ENCODE measurements at places on chromosomes 2 and 18.

DNA sequence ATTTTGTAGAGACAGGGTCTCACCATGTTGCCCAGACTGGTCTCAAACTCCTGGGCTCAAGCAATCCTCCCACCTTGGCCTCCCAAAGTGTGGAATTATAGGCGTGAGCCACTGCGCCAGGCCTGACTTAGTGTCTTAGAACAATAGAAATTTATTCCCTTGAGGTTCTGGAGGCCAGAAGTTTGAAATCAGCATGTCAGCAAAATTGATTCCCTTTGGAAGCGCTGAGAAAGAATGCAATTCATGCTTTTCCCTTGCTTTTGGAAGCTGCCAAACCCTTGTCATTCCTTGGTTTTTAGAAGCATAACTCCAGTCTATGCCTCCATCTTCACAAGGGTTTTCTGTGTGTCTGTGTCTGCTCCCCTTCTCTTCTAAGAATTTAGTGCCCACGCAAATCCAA is 20.7 kb downstream of the ST8SIA3 start:
- no peak for DNase-seq

DNA sequence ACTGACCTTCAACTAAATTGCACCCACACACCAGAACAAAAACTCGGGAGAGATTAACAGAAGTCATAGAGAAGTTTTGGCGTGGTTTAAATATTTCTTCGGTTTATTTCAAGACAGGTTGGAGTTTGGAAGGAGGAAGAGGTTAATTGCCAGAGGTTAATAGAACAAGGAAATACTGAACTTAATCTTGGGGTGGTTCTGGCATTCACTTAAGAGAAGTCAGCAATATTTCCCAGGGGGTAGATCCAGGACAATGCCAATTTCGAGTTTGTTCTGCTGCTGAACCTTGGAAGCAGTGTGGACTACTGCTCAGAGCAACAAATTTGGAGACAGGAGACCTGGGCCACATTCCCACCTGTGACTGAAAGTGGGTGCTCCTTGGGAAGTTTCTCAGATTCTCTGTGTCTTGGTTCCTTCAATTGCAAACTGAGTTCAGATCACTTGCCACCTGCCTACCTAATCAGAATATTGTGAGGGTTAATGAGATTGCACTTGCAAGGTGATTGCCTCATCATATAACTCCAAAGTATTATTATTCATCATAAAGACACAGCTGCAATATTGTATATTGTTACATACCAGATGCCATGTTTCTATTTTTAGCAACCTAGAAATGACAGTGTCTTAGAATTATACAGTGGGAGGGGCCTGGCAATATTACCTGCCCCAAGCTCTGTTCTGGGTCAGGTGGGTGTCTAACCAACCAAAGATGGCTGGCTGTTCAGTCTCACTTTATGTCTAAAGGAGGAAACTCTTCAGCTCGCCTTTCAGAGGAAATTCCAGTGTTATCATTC is 217.4 kb downstream of the CDCA7 start:
- no peak for DNase-seq

GRCh38 chr2:112474844-112475486 is 7.0 kb upstream of the TTL start:
- no peak for DNase-seq

GRCh38 chr2:5125017-5125730 is 567.0 kb upstream of the SOX11 start:
- DNase-seq: no peak

DNA sequence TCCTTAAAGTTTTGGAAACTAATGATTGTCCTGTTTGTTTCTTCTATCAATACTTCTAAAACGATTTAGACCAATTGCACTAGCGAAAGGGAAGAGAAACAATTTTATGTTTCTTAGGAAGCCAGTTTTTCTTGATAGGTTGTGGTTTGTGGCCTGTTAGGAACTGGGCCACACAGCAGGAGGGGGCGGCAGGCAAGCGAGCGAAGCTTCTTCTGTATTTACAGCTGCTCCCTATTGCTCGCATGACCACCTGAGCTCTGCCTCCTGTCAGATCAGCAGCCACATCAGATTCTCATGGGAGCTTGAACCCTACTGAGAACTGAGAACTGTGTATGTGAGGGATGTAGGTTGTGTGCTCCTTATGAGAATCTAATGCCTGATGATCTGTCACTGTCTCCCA is 201.5 kb upstream of the PXDN start:
- no peak for DNase-seq

DNA sequence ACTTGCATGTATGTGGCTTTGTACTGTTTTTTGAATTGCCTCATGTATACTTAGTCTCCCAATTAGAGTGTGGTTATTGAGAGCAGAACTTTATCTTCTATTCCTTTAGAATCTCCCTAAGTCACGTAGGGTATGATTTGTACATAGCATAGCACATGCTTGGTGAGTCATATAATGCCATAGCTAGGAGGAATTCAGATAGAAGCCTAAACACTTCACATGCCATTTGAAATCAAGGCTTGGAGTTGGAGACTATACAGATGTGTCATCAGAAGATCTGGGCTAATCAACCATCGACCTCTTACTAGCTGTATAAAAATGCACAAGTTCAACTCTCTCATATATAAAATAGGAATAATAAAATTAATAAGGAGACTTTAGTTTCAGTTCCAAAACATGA is 222.6 kb upstream of the ST6GAL2 start:
- DNase-seq: no peak

DNA sequence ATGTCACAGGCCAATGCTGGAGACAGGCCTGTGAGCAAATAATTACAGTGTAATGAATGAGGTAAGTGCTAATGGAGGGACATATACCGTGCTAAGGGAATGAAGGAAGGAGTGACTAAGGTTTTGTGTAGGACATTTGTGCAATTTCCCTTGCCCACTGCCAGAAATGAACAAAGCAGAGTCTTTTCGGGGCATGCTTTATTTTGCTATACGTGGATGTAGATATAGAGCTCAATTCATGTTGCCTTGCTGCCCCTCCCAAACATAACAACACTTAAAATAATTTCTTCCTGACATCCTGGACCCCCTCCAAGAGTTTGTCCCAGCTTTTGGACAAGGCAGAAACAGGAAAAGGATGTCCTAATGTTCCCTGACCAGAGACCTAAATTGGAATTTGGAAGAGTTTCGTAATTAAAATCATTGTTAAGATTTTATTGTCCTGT is 23.7 kb upstream of the CD28 start:
- DNase-seq: no peak
